ENCODE measurements at places on chromosomes 2 and 18. TPM values are rescaled to one million over a fixed set of nuclear protein-coding genes. Genes with fewer than 3 reads are reported as not detected.
A peak's percentile ranks its signal among the peaks of the same experiment; 100 is the strongest.

Gene CCDC148
- not detected for total RNA-seq

Gene C2orf15
- 0.29 TPM for total RNA-seq

Gene ZNF512
- total RNA-seq, result 24.6 TPM

Gene VAPA
- 201 TPM for total RNA-seq

Gene ACOXL
- 0.83 TPM for total RNA-seq

Gene TRIM43B
- not detected for total RNA-seq

Gene MYO7B
- total RNA-seq, result 0.10 TPM

Gene TMEM169
- 0.93 TPM for total RNA-seq

Gene ALK
- not detected for total RNA-seq

Gene ELOA2
- not detected for total RNA-seq

Gene ITGA6
- 1.9 TPM for total RNA-seq

- DNase-seq, result no peak
Measured at GRCh38 chr2:176542476-176542875, 273.2 kb downstream of the MTX2 start.

DNA sequence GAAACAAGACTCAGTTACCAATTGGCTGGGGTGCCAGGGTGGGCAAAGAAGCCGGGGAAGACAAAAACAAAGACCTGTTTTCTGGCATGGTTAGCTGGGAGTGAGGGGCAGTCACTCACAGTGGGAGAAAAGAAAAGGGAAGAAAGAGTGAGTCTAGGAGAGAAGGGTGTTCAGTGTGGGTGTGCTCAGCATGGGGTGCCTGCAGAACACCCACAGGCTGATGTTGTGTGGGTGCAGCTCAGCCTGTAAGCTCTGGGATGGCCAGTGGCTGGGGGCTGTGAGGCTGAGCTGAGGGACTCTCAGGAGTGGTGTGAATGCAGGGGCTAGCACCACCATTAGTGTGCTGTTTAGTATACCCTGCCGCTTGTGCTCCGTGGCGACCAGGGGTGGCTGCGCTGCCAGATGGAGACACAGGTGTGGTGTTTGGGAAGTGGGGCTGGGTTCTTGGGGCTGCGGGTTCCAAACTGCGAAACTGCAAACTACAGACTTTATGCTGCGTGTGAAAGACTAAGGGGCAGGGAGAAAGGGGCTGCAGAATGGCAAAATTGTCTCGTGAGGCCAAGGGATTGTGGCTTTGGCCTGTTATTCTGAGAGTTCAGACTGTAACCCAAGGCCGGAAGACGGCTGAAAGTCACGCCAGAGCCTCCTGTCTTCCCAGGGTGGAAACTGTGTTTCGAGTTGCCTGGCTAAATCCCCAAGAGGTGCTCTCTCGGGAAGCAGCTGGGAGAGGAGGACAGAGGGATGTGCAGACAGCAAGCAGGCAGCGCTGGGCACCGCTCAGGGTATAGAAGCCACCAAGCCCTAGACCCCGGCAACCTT is 156.3 kb downstream of the TTC32 start:
- no peak for DNase-seq

DNA sequence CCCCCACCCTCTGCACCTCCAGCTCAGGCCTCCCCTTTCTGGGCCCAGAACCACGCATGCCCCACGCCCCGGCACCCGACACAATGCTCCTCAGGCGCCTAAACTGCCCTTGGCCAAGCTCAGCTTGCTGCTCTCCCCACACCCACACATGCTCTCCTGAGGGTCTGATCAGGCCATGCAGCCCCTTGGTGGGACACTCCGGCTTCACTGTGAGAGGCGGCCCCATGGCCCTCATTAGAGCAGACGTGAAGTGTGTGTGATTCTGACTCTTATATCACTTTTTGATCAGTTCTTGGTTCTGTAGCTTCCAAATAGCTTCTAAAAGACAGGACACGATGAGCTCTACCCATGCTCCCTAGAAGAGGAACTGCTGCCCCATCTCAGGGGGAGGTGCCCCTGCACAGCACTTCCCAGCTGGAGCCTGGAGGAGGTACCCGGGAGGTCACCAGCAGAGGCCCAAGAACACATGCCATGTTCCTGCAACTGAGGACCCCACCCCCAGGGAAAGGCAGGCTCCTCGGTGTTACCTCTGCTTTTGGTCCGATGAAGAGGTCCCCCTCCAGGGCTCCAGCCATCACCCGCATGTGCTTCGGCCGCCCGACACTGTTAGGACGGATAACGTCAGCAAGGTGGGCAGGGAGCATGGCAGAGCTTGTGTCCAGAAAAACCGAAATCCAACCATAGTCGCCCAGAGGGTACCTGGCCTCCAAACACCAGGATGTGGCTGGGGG is 3.6 kb downstream of the ACTR1B start:
- DNase-seq, result no peak

- no peak for DNase-seq
Measured at GRCh38 chr18:47635416-47635815, 295.0 kb downstream of the SMAD2 start.

DNA sequence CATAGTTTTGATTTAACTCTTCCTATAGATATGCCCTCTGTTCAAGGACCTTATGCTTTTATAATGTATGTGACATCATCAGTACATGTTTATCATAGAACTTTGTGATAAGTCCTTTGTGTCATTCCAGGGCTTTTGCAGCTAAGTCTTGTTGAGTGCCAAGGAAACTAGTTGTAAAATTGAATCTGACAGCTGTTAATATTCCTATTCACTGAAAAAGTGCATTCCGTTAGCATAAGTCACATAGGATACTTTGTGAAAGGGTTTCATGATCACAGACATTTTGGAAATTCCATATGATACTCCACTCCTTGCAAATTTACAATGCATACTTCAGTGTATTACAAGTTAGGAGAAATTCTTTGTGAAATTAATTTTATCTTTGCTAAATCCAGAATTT is 503.4 kb downstream of the CCDC85A start:
- DNase-seq, result no peak

DNA sequence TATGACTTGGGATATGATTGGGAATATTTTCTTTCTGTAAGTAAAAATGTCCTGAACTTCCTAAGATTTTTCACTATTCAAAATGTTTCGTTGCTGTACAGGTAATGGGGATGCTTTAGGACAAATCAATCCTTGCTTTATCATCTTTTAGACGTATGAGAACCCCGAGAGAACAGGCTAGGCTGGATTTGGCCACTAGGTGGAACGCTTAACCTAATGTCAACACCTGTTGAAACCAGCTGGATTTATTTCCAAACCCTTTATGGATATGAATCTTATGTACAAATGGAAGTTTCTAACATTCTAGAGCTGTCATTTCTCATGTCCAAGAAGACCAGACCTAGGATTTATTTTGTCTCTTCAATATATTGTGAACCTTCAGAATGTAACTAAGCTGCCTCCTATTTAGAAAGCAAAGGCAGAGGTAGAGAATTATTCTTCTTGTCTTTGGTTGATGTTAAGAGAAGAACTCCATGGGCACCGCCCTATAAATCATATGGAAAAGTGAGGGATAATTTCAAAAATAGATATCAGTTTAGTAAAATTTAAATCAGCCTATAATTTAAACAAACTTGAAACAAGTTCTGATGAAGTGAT is 96.7 kb downstream of the PMAIP1 start:
- no peak for DNase-seq

GRCh38 chr2:36800381-36800780 is 103.9 kb downstream of the VIT start:
- no peak for DNase-seq

- no peak for DNase-seq
Measured at GRCh38 chr18:44938720-44939665, 258.3 kb downstream of the SETBP1 start.

GRCh38 chr2:176121190-176122051 is 1.1 kb upstream of the HOXD9 start:
- no peak for DNase-seq

GRCh38 chr2:208013285-208014178 is 11.8 kb downstream of the PLEKHM3 start:
- DNase-seq, result no peak

- DNase-seq, result no peak
Measured at GRCh38 chr2:20571644-20572215, 79.2 kb downstream of the HS1BP3 start.

DNA sequence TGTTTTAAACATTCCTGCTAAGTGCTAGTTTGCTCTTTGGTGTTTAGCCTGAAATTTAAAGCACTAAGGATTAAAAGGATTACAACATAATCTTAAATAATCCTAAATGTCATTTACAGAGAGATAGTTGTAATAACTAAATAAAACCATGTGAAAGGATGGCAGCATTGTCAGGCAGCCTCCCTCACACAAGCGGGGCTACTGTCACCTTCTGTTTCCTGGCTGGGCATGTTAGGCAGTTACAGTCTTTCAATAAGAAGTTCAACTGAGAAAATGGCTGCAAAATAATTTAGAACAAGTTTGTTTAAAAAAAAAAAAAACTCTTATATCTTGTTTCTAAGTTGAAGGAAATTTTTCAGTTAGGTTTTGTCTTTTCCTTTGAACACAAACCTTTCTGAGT is 124.9 kb downstream of the ARHGAP15 start:
- DNase-seq, result no peak

GRCh38 chr2:110674620-110675555 is 3.0 kb downstream of the BUB1 start:
- DNase-seq, result peak; percentile 41

DNA sequence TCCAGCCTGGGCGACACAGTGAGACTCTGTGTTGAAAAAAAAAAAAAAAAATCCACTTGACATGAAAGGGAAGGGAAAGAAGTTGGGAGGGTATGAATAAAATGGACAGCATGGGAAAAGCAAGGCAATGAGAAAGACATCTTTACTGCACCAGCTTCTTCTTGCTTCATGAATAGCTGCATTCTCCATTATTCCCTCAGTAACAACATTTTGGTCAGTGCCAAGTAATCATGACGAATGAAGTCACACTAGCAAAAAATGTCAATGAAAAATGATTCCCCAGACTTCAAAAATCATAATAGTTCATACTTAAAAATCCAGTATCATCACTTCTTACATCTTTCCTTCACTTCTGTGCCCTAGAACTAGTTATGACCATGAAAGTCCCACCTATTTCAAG is 30.4 kb downstream of the ADAM17 start:
- no peak for DNase-seq

- no peak for DNase-seq
Measured at GRCh38 chr2:239195318-239195871, 205.4 kb downstream of the HDAC4 start.

- no peak for DNase-seq
Measured at GRCh38 chr2:11571170-11571569, 37.3 kb downstream of the GREB1 start.

DNA sequence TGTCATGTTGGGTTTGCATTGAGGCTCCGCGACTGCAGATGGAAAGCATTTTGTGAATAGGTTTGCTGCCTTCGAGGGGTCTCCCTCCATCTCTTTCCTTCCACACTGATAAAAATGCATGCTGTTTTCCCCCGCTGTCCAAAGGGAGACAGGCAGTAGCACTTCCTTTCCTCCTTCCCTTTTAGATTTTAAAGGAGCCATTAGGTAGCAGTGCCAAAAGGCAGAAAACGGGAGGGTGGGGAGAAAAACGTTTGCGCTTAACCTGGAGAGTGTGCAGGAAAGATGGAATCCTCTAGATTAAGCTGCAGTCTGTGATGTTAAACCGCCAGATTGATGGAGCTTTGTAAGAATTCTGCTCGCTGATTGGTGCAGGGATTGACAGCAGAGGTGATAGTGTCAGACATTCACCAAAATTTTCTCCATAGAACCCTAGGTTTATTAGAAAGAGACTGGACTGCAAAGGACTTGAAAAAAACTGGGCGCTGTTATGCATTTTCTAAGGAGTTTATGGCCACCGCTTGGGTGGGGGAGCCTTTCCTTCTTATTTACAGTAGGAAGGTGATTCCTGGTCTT is 688 bp downstream of the MAPRE2 start:
- DNase-seq, result no peak

GRCh38 chr18:25825979-25826776 is 264.2 kb downstream of the SS18 start:
- no peak for DNase-seq

DNA sequence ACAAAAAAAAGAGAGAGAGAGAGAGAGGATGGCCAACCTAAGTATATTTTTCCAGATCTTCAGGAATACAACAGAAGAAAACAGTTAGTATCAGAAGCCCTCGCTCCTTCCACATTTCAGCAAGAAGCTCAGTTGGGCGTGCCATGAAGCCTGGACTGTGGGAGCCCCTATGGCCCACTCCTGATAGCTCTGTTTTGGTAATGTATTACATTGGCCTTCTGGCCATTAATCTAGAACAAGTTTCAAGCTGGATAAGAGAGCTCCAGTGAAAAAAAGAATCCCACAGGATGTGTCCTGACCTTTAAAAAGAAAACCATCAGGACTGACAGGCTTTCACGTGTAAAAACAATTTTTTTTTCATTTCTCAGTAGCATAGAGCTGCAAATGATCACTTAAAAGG is 197.9 kb downstream of the ICOS start:
- no peak for DNase-seq

- DNase-seq, result no peak
Measured at GRCh38 chr18:50453014-50453680, 78.3 kb downstream of the SKA1 start.

DNA sequence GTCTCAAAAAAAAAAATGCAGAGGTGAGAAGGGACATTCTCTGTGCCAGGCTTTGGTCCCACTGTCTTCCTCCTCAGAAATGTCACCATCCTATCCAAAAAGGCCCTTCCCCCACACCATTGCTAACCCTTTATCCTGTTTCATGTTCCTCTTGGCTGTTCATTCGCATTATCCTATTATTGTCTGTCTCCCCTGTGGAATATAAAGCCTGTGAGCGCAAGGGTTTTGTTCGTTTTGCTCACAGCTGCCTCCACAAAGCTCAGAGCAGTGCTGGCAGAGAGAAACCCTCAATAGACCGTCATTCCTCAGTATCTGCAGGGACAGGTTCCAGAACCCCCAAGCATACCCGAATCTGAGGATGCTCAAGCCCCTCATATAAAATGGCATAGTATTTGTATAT is 91.8 kb downstream of the LOXHD1 start:
- DNase-seq, result no peak

- peak; percentile 26 for DNase-seq
Measured at GRCh38 chr2:9554921-9555296, 721 bp downstream of the ADAM17 start.

DNA sequence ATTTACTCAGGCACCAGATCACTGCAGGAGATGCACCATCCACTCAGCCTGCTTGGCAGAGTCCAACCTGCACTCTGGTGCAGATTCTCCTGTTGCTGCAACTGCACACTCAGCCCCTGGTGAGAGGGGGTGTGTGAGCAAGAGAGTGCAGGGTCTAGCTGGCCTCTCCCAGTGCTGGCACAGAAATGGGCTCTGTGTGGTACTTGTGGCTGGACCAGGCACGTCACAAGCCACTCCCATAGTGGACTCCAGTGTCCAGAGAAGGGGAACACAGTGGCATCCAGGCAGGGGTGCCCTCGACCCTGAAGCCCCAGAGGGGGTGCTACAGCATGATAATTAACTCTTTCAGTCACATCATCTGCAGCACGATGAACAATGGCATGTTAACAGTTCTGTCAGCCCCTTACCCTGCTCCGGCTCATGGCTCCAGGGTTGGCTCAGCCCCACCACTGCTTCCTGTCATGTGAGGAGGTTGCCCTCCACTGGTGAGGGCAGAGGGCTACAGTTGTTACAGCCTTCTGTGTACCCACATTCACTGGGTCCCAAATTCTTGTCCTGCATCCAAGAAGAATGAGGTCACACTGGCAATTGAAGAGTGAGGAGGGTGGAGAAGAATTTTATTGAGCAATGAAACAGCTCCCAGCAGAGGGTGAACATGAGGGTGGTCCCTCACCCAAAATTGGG is 135.7 kb downstream of the EVA1A start:
- DNase-seq, result no peak

All from activated T-helper 1 cell treated with anti-CD3 and anti-CD28 coated beads, Interleukin-12 subunit alpha, Interleukin-12 subunit beta, Interleukin-2, Interleukin-4 antibody, amounts not matched to agents 30 ng/mL and 10 ng/mL and 1 ng/mL, durations not matched to agents 14 hours and 24 hours and 36 hours (primary cell).